Mucosa of gallbladder (tissue), 1 donor: ENCODE measurements at places on chromosomes 4 and X. TPM values are rescaled to one million over a fixed set of nuclear protein-coding genes. Genes with fewer than 3 reads are reported as not detected.
A peak's percentile ranks its signal among the peaks of the same experiment; 100 is the strongest.

Gene TMPRSS11B
- total RNA-seq: not detected

DNA sequence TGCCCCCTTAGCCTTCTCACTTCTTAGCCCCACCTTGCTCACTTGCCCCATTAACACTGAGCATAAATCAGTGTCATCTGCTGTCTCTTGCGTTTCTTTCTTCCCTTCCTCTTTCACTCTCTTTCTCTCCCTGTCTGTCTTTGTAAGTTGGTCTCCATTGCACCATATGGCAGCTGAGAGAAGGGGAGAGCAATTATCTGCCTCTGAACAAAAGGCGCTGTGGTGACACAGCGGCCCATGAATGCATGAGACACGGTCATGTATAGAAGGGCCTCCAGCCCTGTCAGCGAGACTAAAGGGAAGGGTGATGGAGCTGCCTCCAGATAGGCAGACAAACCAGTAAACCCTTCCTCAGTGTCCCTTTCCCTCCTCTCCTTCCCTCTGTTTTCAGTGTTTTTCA, 88.8 kb upstream of the PCDH18 start:
- no peak for DNase-seq

DNA sequence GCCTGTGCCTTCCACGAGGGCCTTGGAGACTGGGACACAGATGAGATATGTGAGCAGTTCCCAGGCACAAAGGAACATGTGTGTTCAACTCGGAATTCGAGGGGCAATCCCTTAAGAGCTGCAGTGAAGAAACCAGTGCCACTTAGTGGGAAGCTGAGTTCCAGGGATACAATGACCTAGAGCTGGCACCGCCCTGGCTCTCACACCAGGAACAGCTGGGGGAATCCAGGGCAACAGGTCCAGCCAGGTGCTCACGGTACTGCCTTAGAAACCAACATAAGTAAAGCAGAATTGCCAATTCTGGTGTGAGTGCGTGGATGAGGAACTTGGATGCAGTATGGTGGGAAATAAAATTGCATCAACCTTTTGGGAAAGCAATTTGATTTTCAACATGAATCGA, 122.9 kb downstream of the AFAP1 start:
- DNase-seq: no peak

GRCh38 chr4:5043579-5043978, 7.7 kb upstream of the STK32B start:
- no peak for DNase-seq

Gene ATP10D
- 35.8 TPM for total RNA-seq

Gene XAGE5
- not detected for total RNA-seq

GRCh38 chr4:73704314-73705055, 35.9 kb upstream of the CXCL8 start:
- peak; percentile 80 for DNase-seq

Gene RPS6KA6
- 7.7 TPM for total RNA-seq

GRCh38 chr4:74618659-74619058, 173.7 kb downstream of the AREG start:
- no peak for DNase-seq

Gene ARSJ
- total RNA-seq: 21.6 TPM

GRCh38 chr4:148883891-148884290, 441.7 kb upstream of the NR3C2 start:
- DNase-seq: no peak

- DNase-seq: no peak
Measured at GRCh38 chrX:137426695-137427425, 139.1 kb upstream of the ZIC3 start.

- DNase-seq: no peak
Measured at GRCh38 chr4:4613126-4613465, 71.2 kb upstream of the STX18 start.

GRCh38 chrX:110089656-110090403, 86.9 kb downstream of the TMEM164 start:
- no peak for DNase-seq
